ENCODE measurements at places on chromosomes 6 and 20.

GRCh38 chr6:52642368-52642767 is 28.5 kb upstream of the TMEM14A start:
- DNase-seq, result no peak

GRCh38 chr6:96466147-96466863 is 55.3 kb upstream of the UFL1 start:
- DNase-seq, result no peak

DNA sequence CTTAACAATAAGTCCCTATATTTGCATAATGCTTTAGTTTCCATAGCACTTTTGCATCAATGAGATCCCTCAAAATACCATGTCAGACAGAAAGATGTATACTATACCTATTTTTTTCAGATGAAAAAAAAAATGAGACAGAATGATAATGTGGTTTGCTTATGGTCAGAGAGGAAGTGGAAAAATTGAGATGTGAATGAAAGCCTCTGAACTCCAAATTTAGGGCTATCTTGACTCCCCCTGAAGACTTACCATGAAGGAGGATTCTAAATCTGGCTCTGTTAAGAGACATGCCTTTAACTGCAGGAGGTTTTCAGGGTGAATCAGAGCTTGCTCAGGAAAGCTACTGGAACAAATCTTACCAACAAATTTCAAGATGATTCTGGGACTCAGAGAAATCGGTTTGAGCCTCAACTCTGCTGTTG is 176.2 kb downstream of the ISM1 start:
- DNase-seq, result no peak

DNA sequence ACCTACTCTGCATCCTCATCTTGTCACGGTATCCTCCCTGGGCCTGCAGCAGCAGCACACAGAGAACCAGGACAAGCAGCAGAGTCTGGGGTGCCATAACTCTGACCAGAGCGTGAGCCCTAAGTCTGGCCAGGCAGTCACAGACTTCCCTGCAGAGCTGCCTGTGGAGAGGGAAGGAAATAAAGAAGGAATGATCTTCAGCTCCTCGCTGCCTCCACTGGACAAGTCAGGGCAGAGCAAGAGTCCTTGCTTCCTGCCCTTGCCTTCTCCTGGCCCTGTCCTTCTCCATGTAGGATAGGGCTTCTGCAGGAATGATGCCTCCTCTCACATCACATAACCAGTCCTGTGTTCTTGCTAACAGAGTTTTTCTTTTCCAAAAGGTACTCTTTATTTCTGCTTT is 15.9 kb upstream of the WFDC11 start:
- DNase-seq, result no peak

GRCh38 chr6:105779110-105779509 is 307.0 kb upstream of the PRDM1 start:
- DNase-seq, result no peak

DNA sequence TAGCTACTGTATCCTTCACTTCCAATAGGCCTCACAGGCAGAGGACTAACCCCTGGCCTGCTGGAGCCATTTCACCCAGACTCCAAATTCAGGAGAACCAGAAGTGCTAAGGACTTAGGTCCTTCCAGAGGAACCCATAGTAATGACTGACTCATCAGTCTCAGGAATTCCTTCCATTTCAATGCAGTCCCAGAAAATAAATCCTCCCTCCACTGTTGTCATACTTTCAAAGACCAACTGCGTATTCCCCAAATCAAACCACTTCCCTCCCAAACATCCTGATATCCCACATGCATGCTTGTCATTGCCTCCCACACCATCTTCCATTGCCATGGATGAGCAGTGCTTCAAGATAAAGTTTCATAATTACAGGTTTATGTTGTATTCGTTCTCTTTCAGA is 31.8 kb upstream of the NT5E start:
- DNase-seq, result no peak

DNA sequence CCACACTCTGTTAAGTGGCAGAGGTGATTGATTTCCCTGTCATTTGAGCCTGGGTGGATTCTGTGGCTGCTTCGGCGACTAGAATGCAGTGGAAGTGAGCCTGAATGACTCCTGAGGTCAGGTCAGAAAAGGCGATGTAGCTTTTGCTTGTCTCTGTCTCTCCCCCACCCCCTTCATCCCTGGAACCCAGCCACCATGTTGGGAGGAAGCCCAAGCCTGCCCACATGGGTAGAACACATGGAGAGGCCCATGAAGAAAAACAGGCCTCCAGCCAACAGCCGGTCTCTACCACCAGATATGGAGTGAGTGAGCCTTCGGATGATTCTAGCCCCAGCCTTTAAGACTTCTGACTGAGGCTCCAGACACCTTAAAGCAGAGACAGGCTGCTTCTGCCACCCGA is 181.0 kb downstream of the TFAP2C start:
- DNase-seq, result no peak

DNA sequence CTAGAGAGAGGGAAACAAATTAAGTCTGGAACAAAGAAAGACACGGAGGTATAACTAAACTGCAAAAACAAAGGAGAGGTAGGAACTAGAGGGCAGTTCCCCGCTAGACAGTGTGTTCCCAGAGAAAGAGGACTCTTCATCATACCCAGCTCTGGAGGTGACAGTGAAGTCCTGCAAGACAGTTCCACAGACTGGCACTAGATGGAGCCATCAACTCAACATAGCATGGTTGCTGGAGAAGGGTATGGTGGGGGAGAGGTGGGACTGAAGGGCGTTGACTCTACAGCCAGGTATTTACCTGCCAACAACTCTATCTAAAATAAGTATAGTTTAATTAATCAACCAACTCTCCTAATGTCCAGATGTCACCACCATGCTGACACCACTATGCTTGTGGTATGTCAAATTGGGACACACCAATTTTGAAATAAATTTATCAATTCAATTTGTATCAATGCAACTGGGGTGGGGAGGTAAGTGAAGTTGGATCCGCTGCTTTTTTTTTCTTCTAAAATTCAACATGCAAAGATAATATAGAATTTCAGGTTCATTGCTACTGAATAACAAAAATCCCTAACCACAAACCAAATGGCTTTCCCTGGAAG is 9.7 kb downstream of the BACH2 start:
- DNase-seq, result no peak

- no peak for DNase-seq
These were observed 121.8 kb upstream of the FOXO3 start for GRCh38 chr6:108438918-108439317.

DNA sequence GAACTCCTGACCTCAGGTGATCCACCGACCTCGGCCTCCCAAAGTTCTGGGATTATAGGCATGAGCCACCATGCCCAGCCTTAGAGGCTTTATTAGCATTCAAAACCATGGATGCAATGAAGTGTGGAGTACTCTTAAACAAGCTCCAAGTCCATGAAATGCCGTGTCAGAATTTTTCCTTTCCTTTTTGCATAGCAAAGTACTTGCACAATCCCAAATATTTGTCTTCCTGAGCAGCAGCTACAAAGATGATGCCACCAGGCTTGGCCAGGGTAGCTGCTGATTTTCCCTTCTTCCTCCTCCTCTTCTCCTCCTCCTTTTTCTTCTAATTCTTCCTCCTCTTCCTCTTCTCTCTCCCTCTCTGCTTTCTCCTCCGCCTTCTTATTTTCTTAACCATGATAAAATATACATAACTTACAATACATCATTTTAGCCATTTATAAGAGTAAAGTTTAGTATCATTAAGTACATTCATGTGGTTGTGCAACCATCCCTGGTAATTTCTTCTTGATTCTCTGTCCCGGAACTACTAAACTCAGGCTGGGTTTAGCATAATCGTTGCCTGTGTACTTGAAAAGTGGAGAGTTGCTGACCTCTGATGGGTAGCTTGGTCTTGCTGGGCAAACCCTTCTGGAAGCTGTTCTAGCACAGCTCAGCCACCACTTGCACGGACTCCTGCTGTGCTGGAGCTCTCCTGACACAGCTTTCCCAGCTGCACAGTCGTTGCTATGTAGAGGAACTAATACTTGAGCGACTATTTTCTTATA is 20.3 kb downstream of the MUCL3 start:
- no peak for DNase-seq

- no peak for DNase-seq
These were observed 393.6 kb upstream of the JAG1 start for GRCh38 chr20:11067359-11067758.

- no peak for DNase-seq
These were observed 334.4 kb downstream of the QKI start for GRCh38 chr6:163748886-163749285.

DNA sequence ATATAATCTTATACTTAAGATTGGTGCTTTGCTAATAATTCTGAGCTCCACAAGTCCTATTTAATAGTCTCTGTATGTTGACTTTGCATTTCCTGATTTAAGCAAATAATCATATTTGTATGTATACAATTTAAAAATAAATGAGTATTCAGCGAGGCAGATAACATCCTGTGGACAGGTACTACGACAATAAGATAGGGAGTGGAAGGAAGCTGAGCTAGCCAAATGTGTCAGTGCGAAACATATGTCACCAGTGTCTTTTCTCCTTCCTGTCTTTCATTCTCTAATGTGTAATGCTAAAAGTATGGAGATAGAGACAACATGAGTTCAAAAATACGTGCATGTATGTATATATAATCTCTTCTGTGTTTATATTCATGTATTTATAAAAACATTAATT is 359.6 kb upstream of the KCNQ5 start:
- no peak for DNase-seq

GRCh38 chr6:34524499-34524898 is 31.6 kb downstream of the SPDEF start:
- DNase-seq, result no peak

GRCh38 chr20:62475027-62475771 is 596 bp downstream of the GATA5 start:
- DNase-seq, result no peak

GRCh38 chr6:147194652-147195411 is 9.4 kb upstream of the STXBP5 start:
- DNase-seq, result no peak

GRCh38 chr20:11204926-11205768 is 531.3 kb upstream of the JAG1 start:
- peak; percentile 39 for DNase-seq

DNA sequence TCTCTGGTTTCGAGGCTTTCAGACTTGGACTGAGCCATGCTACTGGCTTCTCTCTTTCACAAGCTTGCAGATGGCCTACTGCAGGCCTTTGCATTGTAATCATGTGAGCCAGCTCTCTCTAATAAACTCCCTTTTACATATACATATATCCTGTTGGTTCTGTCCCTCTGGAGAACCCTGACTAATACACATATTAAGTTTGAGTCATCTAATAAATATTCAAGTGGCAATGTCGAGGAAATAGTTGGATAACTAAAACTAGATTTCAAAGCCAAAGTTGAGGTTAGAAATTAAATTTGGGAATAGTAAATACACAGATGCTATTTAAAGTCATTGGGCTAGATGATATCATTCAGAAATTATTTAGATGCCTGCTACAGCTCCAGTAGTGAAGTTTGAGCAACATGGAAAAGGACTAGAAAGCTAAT is 1343.4 kb downstream of the GRIK2 start:
- no peak for DNase-seq

GRCh38 chr20:56796345-56796744 is 167.2 kb downstream of the TFAP2C start:
- DNase-seq, result no peak

- DNase-seq, result peak; percentile 32
These were observed 100.8 kb downstream of the FAM217A start for GRCh38 chr6:3977875-3978711.

- no peak for DNase-seq
These were observed 82.4 kb downstream of the CDH26 start for GRCh38 chr20:60040471-60041162.

GRCh38 chr6:52562911-52563310 is 13.9 kb downstream of the TRAM2 start:
- no peak for DNase-seq

DNA sequence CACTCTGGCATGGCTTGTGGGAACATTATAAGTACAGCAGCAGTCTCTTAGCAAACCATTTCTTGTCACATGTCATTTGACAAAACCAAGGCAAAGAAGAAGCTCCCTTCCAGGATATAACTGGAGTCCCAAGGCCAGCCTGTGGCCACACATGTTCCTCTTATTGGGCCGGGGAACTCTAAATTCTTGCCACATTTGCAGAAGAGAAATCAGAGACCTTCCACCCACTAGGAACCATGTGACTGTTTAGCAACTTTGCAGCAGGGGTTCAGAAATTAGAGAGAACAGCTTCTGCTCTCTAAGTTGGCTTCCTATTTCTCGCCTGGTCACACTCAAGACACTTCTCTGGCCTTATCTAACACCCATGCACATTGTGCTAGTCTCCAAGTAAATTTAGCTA is 20.4 kb upstream of the MEP1A start:
- peak; percentile 26 for DNase-seq

GRCh38 chr6:159008656-159009288 is 8.8 kb upstream of the RSPH3 start:
- DNase-seq, result peak; percentile 52

DNA sequence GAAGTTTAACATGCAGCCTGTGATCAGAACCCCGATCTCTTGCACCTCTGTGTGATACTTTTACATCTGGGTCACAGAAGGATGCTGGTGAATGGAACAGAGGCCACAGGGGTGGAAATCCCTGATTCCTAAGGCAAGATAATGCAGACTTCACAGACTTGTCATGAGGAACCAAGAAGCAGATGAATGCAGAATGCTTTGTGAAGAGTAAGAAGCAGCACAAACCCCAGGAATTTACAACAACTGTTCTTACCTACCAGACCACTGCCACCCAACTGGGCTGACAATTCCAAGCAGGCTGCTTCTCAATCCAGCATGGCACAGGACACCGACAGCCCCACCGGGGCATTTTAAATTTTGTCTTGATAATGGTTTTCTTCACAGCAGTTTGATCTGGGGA is 113.2 kb upstream of the CD93 start:
- DNase-seq, result no peak

DNA sequence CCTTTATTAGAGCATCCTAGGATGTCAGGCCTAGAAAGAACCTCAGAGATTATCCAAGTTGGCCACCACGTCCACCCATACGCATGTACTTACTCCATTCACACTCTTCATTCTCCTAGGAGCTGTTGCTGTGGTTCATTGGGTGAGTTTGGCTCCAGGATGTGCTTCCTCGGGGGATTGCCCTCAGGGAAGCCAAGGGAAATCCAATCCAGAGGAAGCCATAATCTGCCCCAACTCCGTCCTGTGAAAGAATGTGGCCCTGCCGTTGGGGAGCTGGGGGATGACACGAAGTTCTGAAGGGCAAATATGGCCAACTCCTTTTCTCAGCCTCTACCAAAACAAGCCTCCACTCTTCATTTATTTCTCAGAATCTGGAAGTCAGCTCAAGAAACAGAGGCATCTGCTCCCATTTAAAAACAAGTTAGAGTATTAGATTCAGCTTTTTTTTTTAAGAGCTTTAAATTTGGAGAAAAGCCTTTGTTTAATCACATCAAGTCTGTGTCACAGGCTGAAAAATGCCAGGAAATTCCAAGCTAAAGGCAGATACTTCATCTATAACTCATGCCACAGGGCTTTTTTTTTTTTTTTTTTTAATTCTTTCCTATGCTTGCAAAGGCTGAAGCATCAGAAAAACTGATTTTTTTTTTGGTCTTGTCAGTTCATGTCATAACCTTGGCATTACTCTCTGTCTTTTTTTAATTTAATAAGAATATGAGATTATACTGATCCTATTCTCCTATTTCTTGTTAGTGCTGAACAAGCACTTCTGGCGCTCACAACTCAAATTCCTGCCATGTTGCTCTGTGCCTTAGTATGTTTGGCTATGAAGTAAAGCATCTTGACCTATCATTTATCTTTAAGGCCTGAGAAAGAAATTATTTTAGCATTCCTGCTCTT is 480.9 kb upstream of the MARCKS start:
- no peak for DNase-seq

- no peak for DNase-seq
These were observed 33.6 kb upstream of the ASF1A start for GRCh38 chr6:118860363-118860762.

GRCh38 chr20:10805764-10806163 is 132.0 kb upstream of the JAG1 start:
- DNase-seq, result no peak

- no peak for DNase-seq
These were observed 146.2 kb downstream of the FAM83B start for GRCh38 chr6:54992789-54993188.

Measured in GM20000 (cell line).